Fibroblast of skin of back (primary cell): ENCODE measurements at places on chromosomes 1 and 21.

DNA sequence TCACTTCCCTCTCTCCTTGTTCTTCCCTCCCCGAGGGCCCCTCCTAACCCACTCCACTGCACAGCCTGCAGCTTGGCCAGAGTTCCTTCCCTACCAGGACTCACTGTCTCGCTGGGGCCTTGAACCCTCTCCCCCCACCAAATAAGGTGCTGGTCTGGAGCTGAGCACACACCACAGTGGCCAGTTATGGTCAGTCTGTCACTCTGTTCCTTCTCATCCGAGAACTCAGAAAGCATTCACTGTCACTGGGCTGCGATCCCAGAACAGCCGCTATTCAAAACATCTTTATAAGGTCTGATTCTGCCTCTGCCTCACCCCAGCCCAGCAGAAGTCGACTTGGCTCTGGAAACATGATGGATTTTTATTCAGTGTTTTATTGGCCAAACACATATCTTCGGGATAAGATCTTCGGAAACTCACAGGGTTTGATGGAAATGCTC is 19.8 kb upstream of the LBR start:
- DNase-seq: peak; percentile 30

DNA sequence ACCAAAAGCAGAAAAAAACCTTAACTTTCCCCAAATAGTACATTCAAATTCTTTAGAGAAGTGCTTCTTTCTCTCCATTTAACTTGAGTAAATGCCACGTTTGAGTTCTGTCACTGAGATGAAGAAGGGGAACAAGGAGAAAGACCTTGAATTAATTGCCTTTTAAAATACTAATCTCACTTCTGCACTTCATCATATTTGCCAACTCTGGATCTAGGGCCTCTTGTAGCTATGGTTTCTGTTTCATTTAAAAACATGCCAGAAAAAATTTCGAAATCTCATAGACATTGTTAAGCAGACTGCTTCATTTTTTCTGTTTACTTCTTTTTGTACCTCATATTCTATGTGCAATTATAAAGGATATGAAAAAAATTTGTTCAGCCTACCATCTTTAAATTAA is 24.6 kb downstream of the MIXL1 start:
- DNase-seq: no peak

GRCh38 chr1:53047737-53048736 is 14.0 kb upstream of the PODN start:
- peak; percentile 63 for DNase-seq

GRCh38 chr1:154943649-154944400 is 7.3 kb upstream of the PMVK start:
- no peak for DNase-seq

DNA sequence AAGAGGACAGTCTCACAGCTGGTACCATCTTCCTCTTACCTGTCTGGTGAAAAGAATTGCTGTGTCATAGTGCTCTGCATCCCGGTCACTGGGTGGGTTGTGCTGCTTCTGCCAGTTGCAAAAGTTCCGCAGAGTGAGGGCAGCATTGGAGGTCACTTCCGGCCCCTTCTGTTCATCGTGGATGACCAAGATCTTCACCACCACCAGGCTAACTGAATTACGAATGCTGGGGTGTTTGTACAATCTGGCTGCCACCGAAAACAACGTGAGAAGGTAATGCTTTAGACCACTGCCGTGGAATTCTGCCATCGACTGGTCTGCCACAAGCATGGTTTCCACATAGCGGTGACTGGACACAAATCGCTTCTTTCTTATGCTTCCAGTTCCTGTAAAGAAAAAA is 2.9 kb downstream of the ADAMTS1 start:
- peak; percentile 59 for DNase-seq
